Left renal pelvis (tissue), 4 donors: ENCODE measurements at places on chromosomes 3 and 15.

GRCh38 chr3:185473290-185473815, 25.5 kb downstream of the TMEM41A start:
- no peak for DNase-seq

DNA sequence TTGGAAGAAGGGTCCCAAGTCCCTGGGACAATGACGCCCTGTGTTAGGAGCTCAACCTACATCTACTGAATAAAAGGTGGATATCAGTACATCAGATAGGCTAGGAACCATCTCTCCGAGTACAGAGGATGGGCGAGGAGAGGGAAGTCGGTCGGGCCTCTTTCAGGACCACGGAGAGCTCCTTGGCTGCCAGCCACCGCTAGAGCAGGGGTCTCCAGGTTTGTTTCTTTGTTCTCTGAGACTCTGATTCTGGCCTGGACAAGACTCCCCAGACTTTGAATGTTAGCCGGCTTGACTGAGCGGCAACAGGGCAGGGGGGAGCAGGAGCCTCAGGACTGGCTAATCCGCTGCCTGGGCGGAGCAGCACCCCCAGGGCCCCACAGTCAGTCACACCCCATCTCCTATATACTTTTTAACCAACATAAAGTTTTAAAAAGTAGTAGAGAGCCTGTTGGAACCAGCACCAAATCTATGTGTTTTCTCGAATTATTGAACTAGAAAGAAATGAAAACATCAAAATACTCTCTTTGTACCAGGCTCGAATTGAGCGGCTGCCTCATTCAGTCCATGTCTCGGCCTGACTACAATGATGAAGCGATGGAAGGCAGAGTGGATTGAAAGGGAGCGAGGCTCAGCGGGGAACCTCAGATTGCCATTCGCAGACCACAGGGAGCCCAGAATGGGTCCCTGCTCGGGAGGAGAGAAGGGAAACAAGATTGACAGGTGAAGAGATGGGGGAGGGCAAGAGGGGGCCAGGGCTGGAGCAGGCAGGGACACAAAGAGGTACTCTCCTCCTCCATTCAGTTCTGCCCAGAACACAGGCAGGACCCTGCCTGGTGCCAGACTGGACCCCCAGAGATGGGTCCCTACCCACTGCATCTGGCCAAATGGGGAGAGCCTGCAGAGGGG, 131.6 kb downstream of the TPRA1 start:
- DNase-seq, result peak; percentile 51

- no peak for DNase-seq
Observed at GRCh38 chr3:195172039-195172684, 98.8 kb downstream of the XXYLT1 start.

DNA sequence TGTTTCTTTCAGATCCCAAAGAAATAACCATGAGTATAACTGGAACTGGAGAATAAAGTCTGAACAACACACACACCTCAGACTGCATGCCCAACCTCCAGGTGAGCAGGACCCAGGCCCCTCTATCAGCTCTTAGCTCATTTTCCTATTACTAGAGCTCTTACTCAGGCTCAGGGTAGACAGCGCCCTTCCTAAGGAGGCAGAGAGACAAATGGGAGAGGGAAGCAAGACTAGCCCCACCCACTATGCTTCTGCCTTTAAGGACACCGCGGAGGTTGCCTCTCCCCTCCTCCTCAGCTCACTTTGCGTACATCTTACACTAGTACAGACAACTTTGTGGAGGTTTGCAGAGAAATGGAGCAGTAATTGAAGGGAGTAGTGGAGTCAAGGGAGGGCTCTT, 44.0 kb upstream of the GLCE start:
- DNase-seq, result no peak

DNA sequence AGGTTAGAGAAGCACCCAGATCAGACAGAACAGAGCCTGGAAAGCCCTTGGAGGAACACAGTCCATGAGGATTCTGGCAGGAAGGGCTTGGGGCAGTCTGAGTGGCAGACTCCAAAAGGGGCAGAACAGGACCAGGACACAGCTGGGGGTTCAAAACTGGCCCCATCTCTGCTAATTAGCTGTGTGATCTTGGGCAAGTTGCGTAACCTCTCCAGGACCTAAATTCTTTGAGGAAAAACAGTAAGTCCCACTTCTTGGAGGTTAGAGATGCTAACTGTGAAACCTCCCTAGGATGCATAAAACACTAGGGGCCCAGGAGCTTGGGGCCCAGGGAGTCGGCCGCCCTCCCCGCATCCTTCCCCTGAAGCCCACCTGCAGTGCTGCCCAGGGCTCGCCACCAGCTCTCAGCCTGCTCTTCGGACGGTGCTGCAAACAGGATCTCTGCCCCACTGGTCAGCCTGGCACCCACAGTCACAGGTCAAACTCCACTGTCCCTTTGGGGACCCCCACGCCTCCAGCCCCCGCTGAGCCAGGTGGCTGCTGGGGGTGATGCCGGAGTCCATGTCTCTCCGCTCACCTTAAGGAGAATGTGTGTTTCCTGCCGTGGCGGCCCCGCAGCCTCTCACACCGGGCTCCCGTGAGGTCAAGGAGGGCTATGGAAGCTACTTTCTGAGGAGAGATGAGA, 12.0 kb downstream of the PLA2G4B start:
- DNase-seq, result no peak

GRCh38 chr15:25054329-25054728, 99.5 kb downstream of the SNRPN start:
- no peak for DNase-seq

DNA sequence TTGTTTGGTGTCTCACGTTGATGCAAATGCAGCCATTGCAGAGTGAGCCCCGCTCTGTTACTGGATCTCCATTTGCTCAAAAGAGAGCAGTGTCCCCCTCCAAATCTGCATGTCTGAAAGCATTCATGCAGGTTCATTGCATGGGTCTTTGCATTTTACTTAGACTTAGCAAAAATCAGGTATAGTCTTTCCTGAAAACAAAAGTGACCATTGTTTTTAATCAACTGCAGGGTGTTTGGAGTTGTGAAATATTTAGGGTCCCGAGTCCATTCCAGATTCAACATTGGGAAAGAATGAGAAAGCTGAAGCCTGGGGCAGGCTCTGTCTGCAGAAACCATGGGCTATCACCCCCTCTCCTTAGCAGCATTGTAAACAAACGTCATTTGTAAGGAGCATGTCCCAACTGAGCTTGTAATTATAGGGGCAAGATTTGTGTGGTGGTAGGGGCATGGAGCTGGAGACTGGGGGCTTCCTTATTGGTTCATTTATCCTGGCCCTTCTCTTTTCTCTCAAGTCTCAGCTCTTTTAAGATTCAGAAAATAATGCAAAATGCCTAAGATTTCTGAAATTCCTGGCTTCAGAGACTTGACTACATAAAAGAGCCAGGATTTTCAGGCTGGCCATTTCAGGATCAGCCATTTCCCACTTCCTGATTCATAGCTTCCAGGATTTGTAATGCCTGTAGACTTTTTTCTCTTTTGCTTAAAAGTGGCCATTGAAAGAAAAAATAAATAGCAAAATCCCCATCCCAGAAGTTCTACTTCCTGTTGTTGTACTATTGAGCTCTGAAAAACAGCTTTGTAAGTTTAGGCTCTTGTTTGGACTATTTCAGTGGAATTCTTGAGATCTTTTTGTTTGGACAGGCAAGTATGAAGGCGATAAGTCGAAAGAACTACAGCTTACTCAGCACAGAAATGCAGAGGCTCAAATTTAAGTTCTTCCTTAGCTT, 23.0 kb downstream of the IGF1R start:
- DNase-seq, result no peak

GRCh38 chr3:63051920-63052319, 176.7 kb upstream of the CADPS start:
- no peak for DNase-seq

GRCh38 chr3:98967758-98968157, 66.3 kb upstream of the DCBLD2 start:
- DNase-seq, result no peak

GRCh38 chr3:160129459-160130061, 95.7 kb upstream of the C3orf80 start:
- DNase-seq, result no peak

- DNase-seq, result no peak
Observed at GRCh38 chr3:72230774-72231379, 445.9 kb upstream of the PROK2 start.

- no peak for DNase-seq
Observed at GRCh38 chr3:70880421-70880820, 568.0 kb upstream of the MDFIC2 start.

DNA sequence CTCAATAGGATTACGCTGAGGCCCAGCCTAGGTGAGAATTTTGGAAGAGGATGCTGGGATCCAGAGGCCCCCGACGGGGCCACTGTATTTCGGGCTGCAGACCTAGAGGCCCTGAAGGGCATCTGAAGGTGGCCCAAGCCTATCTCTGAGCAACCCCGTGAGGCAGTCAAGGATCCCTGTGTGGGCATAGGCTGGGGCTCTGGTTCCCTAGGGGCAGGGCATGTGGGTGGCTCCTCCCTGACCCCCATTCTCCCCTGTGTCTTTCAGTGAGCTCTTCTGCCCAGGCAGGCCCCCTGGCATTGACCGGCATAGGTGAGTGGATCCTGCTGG, 216.0 kb downstream of the SNRPN start:
- DNase-seq, result no peak

- no peak for DNase-seq
Observed at GRCh38 chr15:70265466-70265978, 167.8 kb upstream of the TLE3 start.

DNA sequence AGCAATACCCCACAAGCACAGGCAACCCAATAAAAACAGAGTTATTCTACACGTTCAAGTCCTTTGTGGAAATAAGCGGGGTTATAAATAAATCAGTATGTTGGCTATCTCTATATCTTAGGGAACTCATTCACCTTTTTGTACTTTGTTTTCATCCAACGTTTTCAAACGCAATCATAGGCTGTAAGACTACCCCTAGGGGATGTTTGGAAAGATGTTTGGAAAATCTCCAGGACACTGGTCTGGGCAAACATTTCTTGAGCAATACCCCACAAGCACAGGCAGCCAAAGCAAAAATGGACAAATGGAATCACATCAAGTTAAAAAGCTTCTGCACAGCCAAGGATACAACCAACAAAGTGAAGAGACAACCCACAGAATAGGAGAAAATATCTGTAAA, 70.1 kb downstream of the CLDN11 start:
- DNase-seq, result no peak

DNA sequence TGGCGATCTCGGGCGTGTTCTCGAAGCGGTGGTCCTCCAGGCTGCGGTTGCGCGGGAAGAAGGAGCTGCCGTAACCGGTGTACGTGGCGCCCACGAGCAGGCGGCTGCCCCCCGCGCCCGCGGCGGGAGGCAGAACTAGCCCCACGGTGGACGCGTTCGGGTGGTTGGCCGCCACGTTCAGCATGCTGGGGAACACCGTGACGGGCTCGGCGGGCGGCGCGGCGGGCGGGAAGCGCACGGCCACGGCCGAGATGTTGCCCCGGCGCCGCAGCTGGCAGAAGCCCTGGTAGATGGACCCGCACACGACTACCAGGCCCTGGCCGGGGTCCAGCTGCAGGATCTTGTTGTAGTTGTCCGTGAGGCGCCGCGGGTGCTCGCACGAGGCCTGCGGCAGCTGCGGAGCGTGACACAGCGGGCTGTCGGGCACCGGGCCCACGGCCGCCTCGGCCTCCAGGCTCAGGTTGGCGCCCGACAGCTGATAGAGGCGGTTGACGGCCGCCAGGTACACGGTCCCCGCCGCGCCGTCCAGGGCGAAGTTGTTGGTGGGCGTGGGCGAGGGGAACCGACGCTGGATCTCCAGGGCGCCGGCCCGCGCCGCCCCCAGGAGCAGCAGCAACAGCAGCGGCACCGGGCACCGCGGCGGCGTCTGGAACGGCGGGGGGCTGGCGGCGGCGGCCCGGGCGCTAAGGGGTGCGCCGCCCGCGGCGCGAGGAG, 397 bp downstream of the PLXND1 start:
- DNase-seq, result no peak
